H9 (cell line): ENCODE measurements at places on chromosomes 5 and 9.

DNA sequence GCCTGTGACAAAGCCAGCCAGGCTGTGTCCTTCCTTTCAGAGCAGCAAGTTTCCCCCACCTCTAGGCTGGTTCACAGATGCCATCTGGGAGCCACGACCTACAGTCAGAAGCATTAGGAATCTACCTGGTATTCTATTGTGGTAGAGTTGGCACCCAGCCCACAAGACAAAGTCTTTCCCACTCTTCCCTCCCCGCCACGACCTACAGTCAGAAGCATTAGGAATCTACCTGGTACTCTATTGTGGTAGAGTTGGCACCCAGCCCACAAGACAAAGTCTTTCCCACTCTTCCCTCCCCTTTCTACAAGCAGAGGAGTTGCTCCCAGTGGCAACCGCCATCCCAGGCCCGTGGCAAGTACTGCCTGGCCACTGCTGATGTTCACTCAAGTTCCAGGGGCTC is 157.8 kb upstream of the TNC start:
- DNase-seq = no peak

- DNase-seq = no peak
Measured at GRCh38 chr5:151244206-151244605, 8.8 kb upstream of the GM2A start.

GRCh38 chr5:149839761-149840160 is 104.8 kb downstream of the PDE6A start:
- DNase-seq = no peak

GRCh38 chr9:4640027-4640426 is 22.1 kb upstream of the PLPP6 start:
- DNase-seq = no peak

DNA sequence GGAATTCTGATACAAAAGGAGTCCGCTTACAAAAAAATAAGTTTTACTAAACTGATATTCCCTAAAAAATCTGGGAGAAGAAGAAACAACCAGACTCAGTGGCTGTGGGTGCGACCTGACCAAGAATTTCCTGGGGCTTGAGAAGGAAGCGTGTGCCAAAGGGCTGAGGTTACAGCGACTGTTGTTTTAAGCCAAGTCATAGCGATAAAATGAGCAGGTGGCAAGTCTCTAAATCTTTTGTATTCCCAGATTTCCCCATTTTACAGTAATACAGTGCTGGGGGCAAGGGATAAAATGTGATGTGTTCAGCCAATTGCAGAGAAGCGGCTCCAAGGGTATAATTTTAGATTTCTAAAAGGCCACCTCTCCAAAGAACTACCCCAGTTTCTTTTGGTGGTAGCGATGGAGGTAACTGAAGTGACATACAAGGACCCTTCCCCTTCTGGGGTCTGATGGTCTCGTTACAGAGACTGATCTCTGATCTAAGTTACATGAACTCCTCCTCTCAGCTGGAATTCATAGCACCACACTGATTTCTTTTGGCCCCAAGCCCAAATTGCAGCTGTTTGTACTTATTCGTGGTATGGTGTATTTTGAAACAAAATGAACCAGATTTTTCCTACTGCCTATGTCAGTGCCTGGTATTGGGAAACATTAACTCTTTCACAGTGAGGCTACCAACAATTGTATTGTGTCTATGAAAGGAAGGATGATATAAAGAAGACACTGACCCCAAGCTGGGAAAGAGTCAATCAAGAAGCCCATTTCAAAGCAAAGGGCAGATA is 41.6 kb downstream of the LPAR1 start:
- DNase-seq = no peak

- DNase-seq = no peak
Measured at GRCh38 chr9:115815786-115816185, 337.8 kb upstream of the PAPPA start.

DNA sequence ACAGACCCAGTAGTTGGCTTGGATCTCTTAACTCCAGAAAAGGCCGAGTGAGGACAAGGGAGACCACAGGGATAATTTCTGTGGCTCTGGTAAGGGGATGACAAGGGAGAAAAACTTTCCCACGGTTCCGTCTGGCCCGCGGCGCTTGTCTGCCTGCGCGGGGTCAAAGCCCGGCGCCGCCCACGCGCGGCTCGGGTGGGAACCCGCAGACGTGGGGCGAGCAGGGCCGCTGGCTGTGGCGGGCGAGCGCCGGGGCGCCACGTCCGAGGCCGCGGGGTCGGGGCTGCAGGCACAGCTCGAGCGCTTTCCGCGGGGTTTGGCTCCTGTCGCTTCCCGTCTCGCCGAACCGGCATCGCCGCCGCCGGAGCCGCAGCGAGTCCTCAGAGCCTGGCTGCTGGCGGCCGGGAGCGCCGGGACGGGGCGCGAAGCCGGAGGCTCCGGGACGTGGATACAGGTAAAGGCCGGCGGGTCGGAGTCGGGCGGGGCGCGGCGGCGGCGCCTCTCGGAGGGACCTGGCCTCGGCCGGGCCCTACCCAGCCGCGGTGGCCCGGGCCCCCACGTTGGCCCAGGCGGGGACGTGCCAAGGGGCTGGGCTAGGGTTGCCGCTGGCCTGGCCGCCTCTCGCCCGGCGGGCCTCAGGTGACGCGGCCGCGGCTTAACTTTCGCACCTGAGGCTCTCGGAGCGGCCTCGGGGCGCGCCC is at the start of gene RNF180:
RNF180 (plus strand) TSS at position 344 of the 701 bp plus-strand sequence. CDS start 34,965 bp downstream, outside the sequence.
- peak; percentile 71 for DNase-seq

- DNase-seq = no peak
Measured at GRCh38 chr5:65866837-65867521, 59.4 kb upstream of the ERBIN start.

DNA sequence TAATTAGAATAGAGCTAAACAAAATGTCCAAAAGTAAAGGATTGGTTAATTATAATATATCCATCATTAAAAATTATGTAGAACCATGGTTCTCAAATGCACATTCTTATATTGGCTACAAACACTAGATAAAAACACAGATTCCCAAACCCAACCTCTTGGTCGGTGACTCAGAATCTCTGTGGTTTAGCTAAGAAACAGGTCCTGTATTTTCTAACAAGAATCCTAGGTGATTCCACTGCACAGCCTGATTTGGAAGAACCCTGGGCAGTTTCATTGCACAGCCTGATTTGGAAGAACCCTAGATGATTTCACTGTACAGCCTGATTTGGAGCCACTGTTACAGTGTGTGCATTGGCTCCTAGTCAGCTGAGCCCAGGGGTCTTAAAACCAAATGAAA is 67.9 kb downstream of the KIAA1958 start:
- DNase-seq = no peak

DNA sequence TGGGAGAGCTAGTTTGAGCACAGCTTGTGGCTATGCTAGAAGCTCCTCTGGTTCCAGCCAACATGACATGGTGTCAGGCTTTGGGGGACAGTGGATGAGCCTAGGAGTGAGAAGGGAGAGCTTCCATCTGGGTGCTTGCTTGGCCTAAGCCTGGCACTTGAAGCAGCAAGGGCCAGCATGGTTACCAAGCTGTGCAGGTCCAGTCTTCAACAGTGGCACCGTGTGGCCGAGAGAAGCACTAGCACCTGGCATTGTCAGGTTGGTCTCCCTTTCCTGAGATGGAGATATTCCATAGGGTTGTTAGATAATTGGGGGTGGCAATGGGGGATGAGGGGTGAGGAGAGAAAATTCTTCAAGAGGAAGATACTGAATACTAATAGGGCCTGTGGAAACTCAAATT is 261.9 kb downstream of the PBX3 start:
- DNase-seq = no peak

DNA sequence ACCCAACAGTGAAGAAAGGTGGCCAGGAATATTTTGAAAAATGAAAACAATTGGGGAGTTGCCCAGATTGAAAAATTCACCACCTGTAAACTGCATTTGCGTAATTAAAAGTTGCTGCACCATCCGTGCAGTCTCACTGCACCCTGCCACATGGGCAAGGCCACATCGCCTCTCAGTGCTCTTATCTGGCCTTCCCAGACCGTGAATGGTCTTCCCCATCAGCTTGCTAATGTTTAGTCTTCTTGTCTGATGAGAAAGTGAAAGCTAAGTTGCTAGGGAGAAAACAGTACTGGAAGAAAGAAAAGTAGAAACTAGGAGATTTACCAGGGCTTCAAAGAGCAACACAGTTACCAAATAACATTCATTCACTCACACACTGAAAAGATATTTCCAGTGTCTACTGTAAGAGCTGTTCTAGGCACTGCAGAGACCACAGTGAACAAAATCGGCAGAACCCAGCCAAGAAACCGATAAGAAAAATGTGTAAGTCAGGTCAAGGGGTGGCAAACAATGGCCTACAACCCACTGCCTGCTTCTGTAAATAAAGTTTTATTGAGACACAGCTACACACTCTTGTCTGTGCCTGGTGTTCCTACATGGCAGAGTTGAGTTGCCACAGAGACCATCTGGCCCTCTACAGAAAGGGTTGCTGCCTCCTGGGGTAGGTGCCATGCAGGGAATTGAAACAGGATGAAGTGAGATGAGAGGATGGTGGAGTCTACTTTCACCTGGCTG is 51.2 kb upstream of the CTSL start:
- no peak for DNase-seq

GRCh38 chr5:65992630-65993029 is 66.3 kb downstream of the ERBIN start:
- DNase-seq = no peak

DNA sequence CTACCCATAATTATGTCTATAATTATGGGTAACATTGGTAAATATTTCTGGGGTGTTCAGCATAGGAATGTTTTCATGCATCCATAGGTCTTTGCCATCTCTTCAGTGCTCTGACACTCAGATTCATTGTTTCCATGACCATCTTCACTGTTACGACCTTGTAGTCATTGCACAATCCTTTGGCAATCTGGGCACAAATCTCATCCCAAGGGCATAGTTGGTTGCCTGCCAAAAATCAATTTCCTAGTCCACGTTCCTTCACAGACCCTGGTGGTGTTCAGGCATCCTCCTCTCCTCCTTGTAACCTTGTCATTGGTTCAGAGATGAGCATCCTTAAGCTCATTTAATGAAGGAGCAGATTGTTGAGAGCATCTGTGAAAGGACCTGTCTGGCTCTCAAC is 1400.7 kb downstream of the CDH12 start:
- no peak for DNase-seq

- DNase-seq = no peak
Measured at GRCh38 chr9:21524099-21524830, 42.2 kb upstream of the IFNE start.

- peak; percentile 43 for DNase-seq
Measured at GRCh38 chr5:75510836-75511434, 494 bp downstream of the CERT1 start.

- no peak for DNase-seq
Measured at GRCh38 chr5:53871050-53871449, 310.6 kb downstream of the NDUFS4 start.

DNA sequence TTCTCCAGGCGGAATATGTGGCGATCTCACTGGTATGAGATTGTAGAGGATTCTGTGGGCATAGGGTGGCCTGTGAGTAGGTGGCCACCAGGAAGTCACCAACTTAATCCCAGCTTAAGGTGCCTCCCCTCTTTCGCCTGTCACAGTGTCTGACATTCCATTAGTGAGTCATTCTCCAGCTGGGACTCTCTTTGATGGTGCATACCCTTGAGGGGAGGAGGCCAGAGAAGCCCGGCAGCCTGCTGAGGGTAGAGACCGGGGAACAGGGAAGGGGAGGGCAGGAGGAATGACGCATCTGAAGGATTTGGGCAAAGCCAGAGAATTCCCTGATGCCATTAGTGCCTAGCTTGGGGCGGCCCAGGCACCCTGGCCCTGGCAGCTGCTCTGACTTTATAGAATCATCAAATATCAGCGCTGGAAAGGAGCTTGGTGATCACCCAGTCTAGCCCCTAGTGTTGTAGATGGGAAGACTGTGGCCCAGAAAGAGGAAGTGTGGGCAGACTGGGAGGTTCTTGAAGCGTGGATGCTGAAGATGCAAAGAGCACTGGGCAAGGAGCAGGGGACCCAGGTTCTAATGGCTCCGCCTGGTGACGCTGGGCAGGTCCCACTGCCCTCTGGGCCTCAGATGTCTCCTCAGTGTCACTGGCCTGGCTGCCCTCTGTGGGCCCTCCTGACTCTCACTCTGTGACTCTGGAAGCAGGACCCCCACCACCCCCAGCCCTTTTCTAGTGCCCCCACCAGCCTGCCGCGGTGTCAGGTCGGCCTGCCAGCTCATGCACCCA is 41.4 kb downstream of the DAB2IP start:
- peak; percentile 65 for DNase-seq

GRCh38 chr5:139683295-139684271 is 35.4 kb downstream of the CXXC5 start:
- DNase-seq = no peak

- DNase-seq = peak; percentile 67
Measured at GRCh38 chr9:113963017-113963620, 87.0 kb downstream of the ZNF618 start.

- DNase-seq = no peak
Measured at GRCh38 chr5:140342287-140342686, 4.1 kb downstream of the HBEGF start.

- DNase-seq = no peak
Measured at GRCh38 chr5:167903659-167904058, 387.8 kb upstream of the WWC1 start.

- DNase-seq = no peak
Measured at GRCh38 chr5:153641183-153641688, 150.8 kb downstream of the GRIA1 start.

GRCh38 chr5:55856516-55857246 is 5.5 kb downstream of the IL31RA start:
- no peak for DNase-seq

DNA sequence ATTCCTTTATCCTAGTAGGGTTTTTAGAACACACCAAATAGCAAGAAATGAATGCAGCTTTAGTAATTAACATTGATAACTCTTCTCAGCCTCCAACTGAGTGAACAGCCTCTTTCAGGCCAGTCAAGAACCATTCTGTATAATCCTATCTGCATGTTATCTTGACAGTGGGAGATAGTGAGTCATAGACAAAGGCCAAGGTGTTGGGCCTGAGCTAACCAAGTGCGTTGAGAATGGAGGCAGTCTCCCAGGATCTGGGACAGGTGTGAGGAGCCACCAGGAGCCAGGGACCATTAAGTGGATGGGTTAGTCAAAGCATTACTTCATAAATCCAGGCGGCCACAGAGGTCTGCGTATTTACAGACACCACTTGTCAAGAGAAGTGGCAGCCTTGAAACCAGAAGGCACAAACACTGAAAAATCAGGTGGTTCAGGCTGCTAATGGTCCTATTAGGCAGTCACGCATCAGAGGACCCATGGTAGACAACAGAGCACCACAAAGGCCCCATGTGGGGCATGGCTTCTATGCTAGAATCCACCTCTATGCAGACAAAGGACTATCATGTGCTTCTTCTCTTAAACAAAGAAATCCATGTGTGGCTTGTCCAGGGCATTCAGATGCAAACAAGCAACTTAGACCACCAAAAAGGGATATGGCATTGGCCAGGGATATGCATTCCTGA is 409.7 kb upstream of the PIK3R1 start:
- peak; percentile 67 for DNase-seq
